Activated T-cell treated with anti-CD3 and anti-CD28 coated beads for 1 hour (primary cell): ENCODE measurements at places on chromosomes 11 and 22.
A peak's percentile ranks its signal among the peaks of the same experiment; 100 is the strongest.

- no peak for DNase-seq
These were observed 575 bp downstream of the MFNG start for GRCh38 chr22:37485395-37486223.

- DNase-seq: no peak
These were observed 92.7 kb downstream of the FDX1 start for GRCh38 chr11:110522471-110522870.

DNA sequence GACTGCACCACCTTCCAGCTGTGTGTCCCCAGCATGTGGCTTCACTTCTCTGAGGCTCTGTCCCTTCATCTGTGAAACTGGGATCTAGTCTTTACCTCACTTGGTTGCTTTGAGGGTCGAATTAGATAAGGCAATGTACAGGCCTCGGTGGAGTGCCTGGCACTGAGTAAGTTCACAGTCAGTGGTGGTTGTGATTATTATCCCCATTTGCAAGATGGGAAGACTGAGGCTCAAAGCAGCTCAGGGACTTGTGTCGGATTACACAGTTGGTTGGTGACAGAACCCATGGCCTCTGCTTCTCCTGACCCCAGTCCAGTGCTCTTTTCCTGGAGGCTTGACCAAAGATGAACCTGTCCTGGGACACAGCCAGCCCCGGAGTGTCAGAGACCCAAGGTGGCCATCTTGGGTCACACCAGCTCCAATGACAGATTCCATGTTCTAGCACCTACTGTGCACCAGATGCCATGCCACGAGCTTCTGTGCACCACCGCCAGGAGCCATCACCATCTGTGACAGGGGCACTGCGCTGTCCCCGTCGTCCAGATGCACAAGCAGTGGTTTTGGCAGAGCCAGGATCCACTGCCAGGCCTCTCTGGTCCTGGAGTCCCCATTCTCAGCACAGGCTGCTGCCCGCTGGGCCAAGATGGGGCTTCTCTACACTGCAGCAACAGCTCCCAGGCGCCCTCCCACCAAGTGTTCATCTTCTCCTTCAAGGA, 60.5 kb downstream of the IGLL1 start:
- no peak for DNase-seq

GRCh38 chr22:24758164-24758799, 16.2 kb downstream of the PIWIL3 start:
- DNase-seq: peak; percentile 53

DNA sequence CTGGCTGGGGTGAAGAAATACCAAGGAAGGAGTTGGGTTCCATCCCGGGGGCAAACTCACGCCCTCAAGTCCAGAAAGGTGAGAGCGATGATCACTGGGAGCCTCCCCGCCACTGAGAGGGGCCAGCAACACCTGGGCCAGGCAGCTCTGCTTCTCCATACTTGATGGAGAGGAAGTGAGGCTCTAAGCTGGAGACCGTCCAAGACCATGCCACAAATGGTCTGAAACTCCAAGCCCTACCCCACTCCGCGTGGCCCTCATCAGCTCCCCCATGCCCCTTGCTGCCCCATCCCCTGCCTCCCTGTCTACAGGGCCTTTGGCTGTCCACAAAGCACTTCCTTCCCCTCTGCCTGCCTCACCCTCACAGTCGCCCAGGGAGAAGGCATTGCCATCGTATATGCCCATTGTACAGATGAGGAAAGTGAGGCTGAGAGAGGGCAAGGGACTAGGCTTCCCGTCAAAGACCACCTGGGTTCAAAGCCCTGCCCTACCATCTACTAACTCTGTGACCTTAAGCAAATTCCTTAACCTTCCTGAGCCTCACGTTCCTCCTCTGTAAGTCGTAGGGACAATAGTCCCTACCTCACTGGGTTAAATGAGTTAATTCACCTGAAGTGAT, 4.4 kb upstream of the PDGFB start:
- no peak for DNase-seq

GRCh38 chr11:97445561-97445960, 1055.7 kb downstream of the JRKL start:
- no peak for DNase-seq
